ENCODE measurements at places on chromosomes 12 and 14. TPM values are rescaled to one million over a fixed set of nuclear protein-coding genes. Genes with fewer than 3 reads are reported as not detected.

LRTM2 gene
- not detected for total RNA-seq

GRCh38 chr12:66739940-66740651 lies 61.2 kb upstream of the GRIP1 start:
- H3K36me3 ChIP-seq = no peaks in the 10 kb centered on the region
- H3K4me3 ChIP-seq = no peak overlapping the region
- H3K27ac ChIP-seq = no peak overlapping the region
- no peak for DNase-seq
- H3K27me3 ChIP-seq = no peaks in the 10 kb centered on the region

DNA sequence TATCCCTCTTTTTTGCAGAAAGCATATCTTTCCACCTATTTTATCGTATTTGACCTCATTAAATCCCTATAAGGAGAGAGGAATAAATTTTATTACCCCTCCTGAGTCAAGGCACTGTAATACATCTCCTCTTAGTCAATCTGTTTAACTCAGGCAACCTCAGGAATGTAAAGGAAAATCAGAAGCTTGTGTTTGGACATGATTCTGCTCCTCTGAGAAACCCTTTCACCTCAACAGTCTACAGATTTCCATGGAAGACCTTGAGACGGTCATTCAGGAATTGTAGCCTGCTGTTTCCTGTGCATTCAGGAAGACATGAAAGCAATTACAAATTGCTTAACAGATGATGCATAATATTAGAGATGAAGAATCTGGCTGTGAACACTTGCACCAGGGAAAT lies 360.8 kb downstream of the PAWR start:
- no peaks in the 10 kb centered on the region for H3K27me3 ChIP-seq
- H3K27ac ChIP-seq = no peak overlapping the region
- no peaks in the 10 kb centered on the region for H3K4me1 ChIP-seq
- no peak overlapping the region for H3K4me3 ChIP-seq

DNA sequence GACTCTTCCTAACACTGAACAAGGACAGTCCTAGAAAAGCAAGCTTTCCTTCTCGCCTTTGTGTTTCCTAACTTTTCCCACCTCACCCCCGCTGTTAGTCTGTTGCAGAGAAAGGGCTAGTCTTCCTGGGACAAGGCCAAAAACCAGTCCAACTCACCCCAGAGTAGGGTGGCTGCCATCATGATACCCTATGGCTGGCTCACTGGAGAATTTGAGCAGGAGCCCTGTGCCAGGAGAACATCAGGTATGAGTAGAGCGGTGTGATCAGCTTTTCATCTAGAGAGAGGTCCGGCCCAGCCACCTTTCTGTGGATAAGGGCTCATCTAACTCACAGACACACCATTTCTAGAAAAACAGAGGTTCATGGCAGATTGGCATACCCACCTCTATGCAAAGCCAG lies 16.7 kb upstream of the ZFP36L1 start:
- no peak for DNase-seq
- peaks cover 45% of the 10 kb centered on the region for H3K4me1 ChIP-seq
- H3K27ac ChIP-seq = peak overlapping the region; percentile 77
- H3K36me3 ChIP-seq = no peaks in the 10 kb centered on the region

Data from left ventricle myocardium inferior (tissue), 1 donor.